SJSA1 (cell line): ENCODE measurements at places on chromosomes 7 and 10. TPM values are rescaled to one million over a fixed set of nuclear protein-coding genes. Genes with fewer than 3 reads are reported as not detected.

- H3K27me3 ChIP-seq = peaks cover 4% of the 10 kb centered on the region; the same call in 1 of the 2 replicates
- DNase-seq = no peak
- no peak overlapping the region for H3K27ac ChIP-seq
- no peaks in the 10 kb centered on the region for H3K4me1 ChIP-seq
Measured at GRCh38 chr7:85201209-85201608, 14.4 kb upstream of the SEMA3D start.

DNA sequence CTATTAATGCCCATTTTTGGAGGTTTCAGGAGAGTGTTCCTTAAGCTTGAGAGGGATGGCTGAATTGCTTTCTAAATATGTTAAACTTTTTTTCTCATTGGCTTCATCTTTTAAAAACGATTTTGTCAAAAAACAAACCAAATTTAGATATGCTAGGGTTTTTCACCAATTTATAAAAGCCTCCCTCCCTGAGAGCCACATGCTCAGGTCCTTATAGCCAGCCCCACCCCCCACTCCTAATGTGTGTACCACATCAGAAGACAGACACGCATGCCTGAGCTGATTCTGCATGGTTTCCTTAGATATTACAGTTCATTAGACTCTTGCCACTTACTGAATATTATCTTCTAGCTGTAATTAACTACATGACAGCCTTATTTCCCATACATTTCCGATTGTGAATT, 2.0 kb downstream of the CUL1 start:
- peaks cover 15% of the 10 kb centered on the region for H3K36me3 ChIP-seq
- DNase-seq = peak; percentile 56
- H3K27me3 ChIP-seq = no peaks in the 10 kb centered on the region
- peak overlapping the region; percentile 100 for H3K4me3 ChIP-seq
- peak overlapping the region; percentile 96 for H3K27ac ChIP-seq

Gene ABCB4
- 15.0 and 16.1 TPM in 2 replicates for total RNA-seq

DNA sequence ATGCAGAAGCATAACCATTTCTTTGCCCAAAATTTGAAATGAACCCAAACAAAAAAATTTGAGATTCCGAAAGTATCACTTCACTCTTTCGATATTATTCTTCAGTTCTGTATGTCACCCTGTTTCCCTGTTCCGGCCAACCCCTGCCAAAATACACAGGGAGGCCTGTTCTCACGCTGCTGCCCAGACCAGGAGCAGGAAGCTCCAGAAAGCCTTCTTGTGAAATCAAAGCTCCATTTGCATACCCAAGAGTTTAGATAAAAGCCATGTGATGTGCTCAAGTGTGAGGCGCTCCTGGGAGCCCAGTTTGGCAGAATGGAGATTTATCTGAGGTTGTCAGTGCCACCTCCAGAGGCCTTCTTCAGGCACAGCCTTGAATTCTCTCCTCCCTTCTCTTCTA, 236.2 kb downstream of the FGFR2 start:
- no peaks in the 10 kb centered on the region for H3K4me1 ChIP-seq
- no peak overlapping the region for H3K27ac ChIP-seq
- no peak overlapping the region for H3K4me3 ChIP-seq
- no peak for DNase-seq
- H3K36me3 ChIP-seq = no peaks in the 10 kb centered on the region
- no peaks in the 10 kb centered on the region for H3K27me3 ChIP-seq

- no peaks in the 10 kb centered on the region for H3K36me3 ChIP-seq
- no peak overlapping the region for H3K27ac ChIP-seq
- peaks cover 13% of the 10 kb centered on the region for H3K4me1 ChIP-seq
- no peaks in the 10 kb centered on the region for H3K27me3 ChIP-seq
- DNase-seq = no peak
- H3K4me3 ChIP-seq = no peak overlapping the region
Measured at GRCh38 chr7:100171840-100172239, 3.4 kb upstream of the GAL3ST4 start.

Gene SLC13A1
- total RNA-seq = 0.09 and 0.84 TPM in 2 replicates

Gene AKR1B15
- 2.6 TPM in 1 of 2 replicates, not detected in the other for total RNA-seq

GRCh38 chr10:21318540-21319167, 206.8 kb downstream of the SKIDA1 start:
- no peaks in the 10 kb centered on the region for H3K36me3 ChIP-seq
- H3K4me1 ChIP-seq = peaks cover 39% of the 10 kb centered on the region
- DNase-seq = peak; percentile 49
- H3K27ac ChIP-seq = no peak overlapping the region
- no peaks in the 10 kb centered on the region for H3K27me3 ChIP-seq

- DNase-seq = no peak
- no peak overlapping the region for H3K27ac ChIP-seq
- H3K36me3 ChIP-seq = no peaks in the 10 kb centered on the region
- H3K4me3 ChIP-seq = no peak overlapping the region
Measured at GRCh38 chr7:15317215-15317614, 244.6 kb downstream of the AGMO start.

GRCh38 chr7:1810961-1811849, 141.1 kb downstream of the ELFN1 start:
- H3K4me1 ChIP-seq = peaks cover 43% of the 10 kb centered on the region
- H3K36me3 ChIP-seq = no peaks in the 10 kb centered on the region
- H3K27me3 ChIP-seq = no peaks in the 10 kb centered on the region
- no peak overlapping the region for H3K4me3 ChIP-seq

DNA sequence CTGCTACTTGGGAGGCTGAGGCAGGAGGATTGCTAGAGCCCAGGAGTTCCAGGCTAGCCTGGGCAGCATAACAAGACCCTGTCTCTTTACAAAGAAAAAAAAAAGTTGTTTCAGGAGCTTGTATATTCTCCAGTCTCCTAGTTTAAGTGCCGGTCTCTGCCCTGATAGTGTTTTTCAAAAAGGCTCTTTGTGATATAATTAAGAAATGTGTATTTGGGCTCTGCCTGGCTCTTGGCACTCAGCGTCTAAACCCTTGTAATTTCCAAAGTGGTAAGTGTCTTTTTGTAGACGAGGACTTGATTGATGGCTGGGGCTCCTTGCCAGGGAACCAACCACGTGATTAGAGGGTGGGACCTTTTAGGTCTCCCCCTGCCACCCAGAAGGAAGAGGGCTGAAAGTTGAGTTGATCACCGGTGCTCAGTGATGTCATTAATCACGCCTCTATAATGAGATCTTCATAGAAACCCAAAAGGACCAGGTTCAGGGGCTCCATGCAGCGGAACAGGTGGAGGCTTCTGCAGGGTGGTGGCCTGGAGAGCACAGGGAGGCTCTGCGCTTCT, 4.4 kb downstream of the EIF3B start:
- no peaks in the 10 kb centered on the region for H3K27me3 ChIP-seq
- DNase-seq = no peak
- H3K4me3 ChIP-seq = no peak overlapping the region
- H3K36me3 ChIP-seq = peaks cover 82% of the 10 kb centered on the region
- H3K4me1 ChIP-seq = peaks cover 4% of the 10 kb centered on the region; the same call in 1 of the 2 replicates

DNA sequence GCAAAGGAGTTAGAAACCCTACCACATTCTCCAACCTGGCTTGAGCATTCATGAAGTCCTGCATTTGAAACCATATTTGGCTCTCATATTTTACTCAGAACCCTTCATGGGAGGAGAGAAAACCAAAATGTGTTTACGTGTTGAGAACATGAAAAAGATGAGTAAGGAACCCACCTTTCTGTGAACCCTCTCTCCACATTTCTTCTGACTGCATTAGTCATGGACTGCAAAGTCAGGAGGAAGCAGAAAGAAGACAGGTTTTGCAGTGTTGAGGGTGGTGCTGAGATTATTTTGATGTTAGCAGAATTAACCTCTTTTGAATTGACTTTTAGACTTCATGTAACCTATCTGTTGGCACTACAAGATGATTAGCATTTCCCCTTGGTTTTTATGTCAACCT, 4.9 kb downstream of the IFIT1B start:
- H3K36me3 ChIP-seq = no peaks in the 10 kb centered on the region
- H3K4me3 ChIP-seq = no peak overlapping the region
- H3K27me3 ChIP-seq = no peaks in the 10 kb centered on the region
- no peak overlapping the region for H3K27ac ChIP-seq
- DNase-seq = no peak
- H3K4me1 ChIP-seq = no peaks in the 10 kb centered on the region

Gene CTNNA3
- 0.18 TPM in 1 of 2 replicates, not detected in the other for total RNA-seq

DNA sequence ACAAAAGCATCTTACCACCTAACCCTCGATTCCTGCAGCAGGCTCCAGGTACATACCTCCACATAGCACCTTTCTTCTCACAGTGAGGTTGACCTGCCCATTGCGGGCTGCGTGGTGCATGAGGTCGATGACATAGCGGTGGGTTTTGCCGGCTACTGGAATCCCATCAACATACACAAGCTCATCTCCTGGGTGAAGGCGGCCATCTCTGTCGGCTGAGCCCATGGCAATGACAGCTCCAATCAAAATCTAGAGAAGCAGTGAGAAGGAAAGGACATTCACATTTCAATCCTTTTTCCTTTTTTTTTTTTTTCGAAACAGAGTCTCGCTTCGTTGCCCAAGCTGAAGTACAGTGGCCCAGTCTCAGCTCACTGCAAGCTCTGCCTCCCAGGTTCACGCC, 369.3 kb downstream of the PHTF2 start:
- DNase-seq = no peak
- H3K4me3 ChIP-seq = no peak overlapping the region
- H3K27me3 ChIP-seq = no peaks in the 10 kb centered on the region
- H3K4me1 ChIP-seq = no peaks in the 10 kb centered on the region
- H3K27ac ChIP-seq = no peak overlapping the region
- H3K36me3 ChIP-seq = no peaks in the 10 kb centered on the region

- peaks cover 48% of the 10 kb centered on the region for H3K36me3 ChIP-seq
- no peaks in the 10 kb centered on the region for H3K27me3 ChIP-seq
- DNase-seq = no peak
- H3K4me1 ChIP-seq = peaks cover 11% of the 10 kb centered on the region
Measured at GRCh38 chr7:90407484-90407821, 4.2 kb downstream of the CLDN12 start.

GRCh38 chr10:50470345-50470744, 153.4 kb downstream of the SGMS1 start:
- H3K27me3 ChIP-seq = no peaks in the 10 kb centered on the region
- no peak overlapping the region for H3K4me3 ChIP-seq
- H3K27ac ChIP-seq = no peak overlapping the region

DNA sequence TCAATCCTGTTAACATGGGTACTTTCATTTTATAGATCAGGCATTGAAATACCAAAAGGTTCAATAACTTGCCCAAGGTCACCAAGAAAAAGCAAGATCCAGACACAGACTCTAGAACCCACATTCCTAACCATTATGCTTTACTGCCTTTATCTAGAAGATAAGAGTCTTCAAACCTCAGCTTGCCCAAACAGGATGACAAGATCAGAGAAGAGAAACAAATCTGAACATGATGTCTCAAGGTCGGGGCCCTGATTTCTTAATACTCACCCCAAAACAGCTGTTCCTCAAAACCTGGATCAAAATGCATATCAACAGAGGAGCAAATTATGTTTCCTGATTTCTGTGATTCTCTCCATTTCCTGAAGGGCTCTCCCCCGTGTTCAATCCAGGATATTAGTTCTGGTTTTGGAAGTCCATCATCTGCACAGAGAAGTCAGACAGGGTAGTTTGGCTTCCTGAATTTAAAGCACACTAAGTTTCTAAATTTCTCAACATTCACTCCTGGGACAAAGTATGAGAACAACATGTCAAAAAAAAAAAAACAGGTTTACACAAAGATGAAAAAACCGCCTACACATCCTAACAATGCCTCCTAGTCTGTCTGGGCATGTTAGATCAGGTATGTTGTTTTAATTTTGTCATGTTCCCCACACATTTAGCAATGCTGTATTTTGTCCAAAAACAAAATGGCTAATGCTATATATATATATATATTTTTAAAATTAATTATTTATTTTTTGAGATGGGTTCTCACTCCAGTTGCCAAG, 16.2 kb downstream of the ZNF786 start:
- H3K36me3 ChIP-seq = peaks cover 27% of the 10 kb centered on the region
- H3K27me3 ChIP-seq = no peaks in the 10 kb centered on the region
- DNase-seq = no peak
- H3K4me3 ChIP-seq = no peak overlapping the region
- H3K27ac ChIP-seq = no peak overlapping the region

Gene ABCF2
- 52.0 and 72.6 TPM in 2 replicates for total RNA-seq

Gene GIGYF1
- 9.9 and 15.5 TPM in 2 replicates for total RNA-seq

GRCh38 chr7:75055830-75056772, 17.5 kb downstream of the RCC1L start:
- no peak overlapping the region for H3K4me3 ChIP-seq
- no peak for DNase-seq
- H3K4me1 ChIP-seq = peaks cover 7% of the 10 kb centered on the region

DNA sequence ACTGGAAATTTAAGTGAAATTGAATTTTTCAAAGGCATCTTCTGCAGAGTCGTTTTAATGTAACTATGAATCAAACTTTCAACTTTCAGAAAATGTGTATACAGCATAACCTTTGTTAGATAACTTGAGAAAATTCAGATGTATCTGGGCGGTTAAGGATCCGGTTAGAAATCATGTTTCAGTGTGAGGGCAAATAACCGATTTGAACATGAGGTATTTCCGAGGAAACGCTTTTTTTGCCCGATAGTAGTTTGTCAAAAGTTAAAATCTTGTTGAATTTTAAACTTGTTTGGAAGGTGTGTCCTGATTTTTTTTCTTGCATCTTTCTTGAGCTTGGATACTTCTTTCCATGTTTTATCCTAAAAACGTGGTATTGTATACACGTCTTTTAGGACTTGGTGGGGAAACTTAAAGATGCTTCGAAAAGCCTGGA, 1.3 kb upstream of the BMI1 start:
- H3K4me3 ChIP-seq = no peak overlapping the region
- H3K27ac ChIP-seq = no peak overlapping the region
- H3K36me3 ChIP-seq = peaks cover 3% of the 10 kb centered on the region; the same call in 1 of the 2 replicates
- DNase-seq = no peak
- peaks cover 30% of the 10 kb centered on the region for H3K27me3 ChIP-seq

Gene LLCFC1
- total RNA-seq = not detected in 2 replicates

- no peak for DNase-seq
- no peak overlapping the region for H3K27ac ChIP-seq
- no peaks in the 10 kb centered on the region for H3K4me1 ChIP-seq
- H3K4me3 ChIP-seq = no peak overlapping the region
- no peaks in the 10 kb centered on the region for H3K27me3 ChIP-seq
Measured at GRCh38 chr7:47104206-47104549, 477.7 kb downstream of the TNS3 start.

Gene SRGN
- total RNA-seq = 232 and 251 TPM in 2 replicates

Gene TMEM178B
- total RNA-seq = under 0.01 TPM in 1 of 2 replicates, not detected in the other

Gene MYL10
- not detected in 2 replicates for total RNA-seq

DNA sequence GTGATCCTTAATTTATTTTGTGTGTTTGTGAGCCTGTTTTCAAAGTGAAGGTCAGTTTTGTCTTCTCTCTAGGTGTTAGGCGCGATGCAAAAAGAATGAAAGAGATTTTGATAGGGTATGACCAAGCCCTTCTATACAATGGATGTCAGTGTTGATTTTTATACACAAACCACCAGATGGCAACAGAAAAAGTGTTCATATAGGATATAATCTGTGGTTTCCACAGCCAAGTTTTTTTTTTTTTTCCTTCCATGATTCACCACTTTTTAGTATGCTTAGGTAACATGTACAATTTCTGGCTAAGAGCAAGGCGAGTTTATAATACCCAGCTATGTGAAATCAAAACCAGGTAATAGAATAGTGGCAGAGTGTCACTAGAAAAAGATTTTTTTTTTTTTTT, 8.1 kb downstream of the SDK1 start:
- peaks cover 8% of the 10 kb centered on the region for H3K4me1 ChIP-seq
- no peak overlapping the region for H3K27ac ChIP-seq
- H3K36me3 ChIP-seq = no peaks in the 10 kb centered on the region
- H3K27me3 ChIP-seq = no peaks in the 10 kb centered on the region
- no peak overlapping the region for H3K4me3 ChIP-seq
- no peak for DNase-seq

Gene CDK1
- 255 and 302 TPM in 2 replicates for total RNA-seq

Gene C10orf53
- not detected in 2 replicates for total RNA-seq

GRCh38 chr10:22148961-22149360, 68.9 kb downstream of the EBLN1 start:
- no peak for DNase-seq
- H3K4me3 ChIP-seq = no peak overlapping the region
- H3K27ac ChIP-seq = no peak overlapping the region
- H3K27me3 ChIP-seq = no peaks in the 10 kb centered on the region
